ENCODE measurements at places on chromosomes 12 and 14.

DNA sequence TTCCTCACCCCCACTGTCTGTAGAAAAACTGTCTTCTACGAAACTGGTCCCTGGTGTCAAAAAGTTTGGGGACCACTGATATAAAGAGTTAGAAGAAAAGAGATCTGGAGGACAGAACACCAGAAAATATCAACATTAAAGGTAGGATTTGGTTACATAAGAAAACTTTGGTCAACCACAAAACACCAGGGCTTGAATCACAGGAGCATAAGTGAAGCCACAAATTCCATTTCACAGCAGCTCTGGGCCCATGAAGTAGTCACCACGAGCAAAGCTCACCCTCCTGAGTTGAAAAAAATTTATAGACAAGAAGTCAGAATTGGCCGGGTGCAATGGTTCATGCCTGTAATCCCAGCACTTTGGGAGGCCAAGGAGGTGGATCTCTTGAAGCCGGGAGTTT lies 19.4 kb downstream of the RALGAPA1 start:
- no peak for DNase-seq

- DNase-seq: peak; percentile 40
These were observed 62.4 kb downstream of the UBR7 start for GRCh38 chr14:93269341-93270068.

- DNase-seq: no peak
These were observed 115.2 kb upstream of the NCOR2 start for GRCh38 chr12:124682425-124683151.

- no peak for DNase-seq
These were observed 179.7 kb downstream of the PDZRN4 start for GRCh38 chr12:41367726-41368405.

DNA sequence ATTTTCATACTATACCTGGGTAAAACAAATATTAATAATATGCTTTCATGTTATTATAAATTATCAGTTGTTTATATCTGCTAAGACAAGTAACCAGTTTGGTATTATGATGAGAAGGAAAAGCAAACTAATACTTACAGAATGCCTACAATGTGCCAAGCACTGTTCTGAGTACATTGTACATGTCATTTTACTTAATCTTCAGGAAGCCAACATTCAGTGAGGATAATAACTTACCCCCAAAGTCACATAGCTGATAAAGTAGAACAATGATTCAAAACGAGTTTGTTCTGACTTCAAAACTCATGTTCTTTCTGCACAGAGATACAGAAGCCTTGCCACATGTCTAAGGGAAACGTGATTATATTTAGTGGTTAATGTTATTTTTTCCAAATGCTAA lies 89.0 kb upstream of the DIO2 start:
- DNase-seq: no peak

GRCh38 chr14:75783184-75783583 lies 122.1 kb downstream of the TTLL5 start:
- peak; percentile 56 for DNase-seq

DNA sequence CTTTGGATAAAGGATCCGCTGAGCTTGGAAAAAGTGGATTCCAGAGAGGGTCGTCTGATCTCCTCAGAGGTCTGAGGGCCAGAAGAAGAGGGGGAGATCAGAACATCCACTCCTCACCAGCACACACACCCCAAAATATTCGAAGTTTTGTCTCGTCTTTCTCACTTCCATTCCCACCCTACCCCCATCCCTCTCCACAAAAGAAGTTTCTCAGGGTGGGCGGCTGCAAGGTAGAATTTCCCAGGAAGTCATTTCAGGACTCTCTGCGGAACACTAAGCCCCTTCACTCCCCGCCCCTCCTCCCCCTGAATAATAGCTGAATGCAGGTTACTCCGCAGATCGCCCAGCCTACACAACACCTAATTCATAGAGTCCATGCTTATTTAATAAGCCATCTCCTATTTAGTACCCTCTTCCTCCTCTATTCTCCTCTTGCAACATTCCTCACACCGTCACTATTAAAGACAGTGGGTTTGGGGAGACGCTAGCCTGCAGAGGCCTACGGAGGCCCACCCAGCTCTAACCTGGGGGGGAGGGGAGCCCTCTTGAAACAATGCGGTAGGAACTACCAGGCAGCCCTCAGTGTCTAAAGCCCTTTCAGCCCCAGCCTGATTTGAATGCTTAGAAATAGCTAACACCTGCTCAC lies 649 bp upstream of the SALL2 start:
- DNase-seq: no peak

DNA sequence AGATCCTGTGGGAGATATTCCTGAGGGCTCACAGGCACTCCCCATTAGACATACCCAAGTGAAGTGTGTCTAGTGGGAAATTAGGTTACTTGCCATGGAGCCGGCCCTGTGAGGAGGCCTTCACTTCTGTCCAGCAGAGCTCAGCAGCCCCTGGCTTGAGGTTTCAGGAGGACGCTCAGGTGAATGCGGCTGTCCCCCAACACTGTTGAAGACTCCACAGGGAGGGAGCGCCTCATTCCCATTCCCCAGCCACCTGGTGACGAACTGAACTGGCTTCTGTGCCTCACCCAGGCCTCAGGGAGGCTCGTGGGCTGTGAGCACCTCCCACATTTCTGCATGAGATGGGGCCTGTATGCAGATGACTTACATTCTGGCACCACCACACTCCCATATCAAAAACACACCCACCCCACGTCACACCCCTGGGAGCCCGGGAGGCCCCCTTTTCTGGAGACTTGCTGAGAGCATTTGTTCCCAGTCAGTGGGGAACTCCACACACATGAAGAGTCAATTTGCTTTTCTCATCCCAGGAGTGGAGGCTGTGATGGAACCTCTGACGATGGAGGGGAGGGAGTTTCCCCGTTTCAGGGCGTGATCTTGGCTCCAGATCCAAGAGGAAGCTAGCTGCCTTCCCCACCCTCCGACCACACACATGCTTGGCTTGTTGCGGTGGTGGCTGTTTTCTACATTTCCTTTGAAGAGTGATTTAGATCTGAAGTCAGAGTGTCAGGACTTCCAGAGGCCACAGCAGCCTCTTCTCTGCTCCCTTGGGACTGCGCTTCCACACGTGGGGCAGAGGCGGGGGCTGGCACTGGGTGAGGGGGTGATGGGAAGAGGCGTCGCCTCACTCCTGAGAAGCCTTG lies 120.7 kb downstream of the ADGRD1 start:
- DNase-seq: peak; percentile 2

DNA sequence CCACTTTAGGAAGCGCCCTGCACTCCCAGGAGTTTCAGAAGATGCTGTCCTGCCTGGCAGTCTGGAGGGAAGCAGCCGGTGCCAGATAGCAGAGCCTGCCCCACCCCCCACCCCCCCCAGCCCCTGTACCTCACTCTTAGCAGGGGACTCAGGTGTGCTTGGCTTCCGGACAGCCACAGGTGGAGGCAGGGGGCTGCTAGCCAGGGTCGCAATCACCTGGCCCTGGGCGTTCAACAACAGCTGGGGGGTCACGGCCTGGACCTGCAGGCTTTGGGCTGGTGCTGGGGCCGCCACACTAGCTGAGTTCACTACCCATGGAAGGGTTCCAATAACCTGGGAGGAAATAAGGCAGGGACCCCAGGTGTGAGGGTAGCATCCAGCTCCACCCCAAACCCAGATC lies 22.0 kb downstream of the POU6F1 start:
- DNase-seq: no peak

- DNase-seq: no peak
These were observed 45.4 kb upstream of the PCED1B start for GRCh38 chr12:47033789-47034555.

DNA sequence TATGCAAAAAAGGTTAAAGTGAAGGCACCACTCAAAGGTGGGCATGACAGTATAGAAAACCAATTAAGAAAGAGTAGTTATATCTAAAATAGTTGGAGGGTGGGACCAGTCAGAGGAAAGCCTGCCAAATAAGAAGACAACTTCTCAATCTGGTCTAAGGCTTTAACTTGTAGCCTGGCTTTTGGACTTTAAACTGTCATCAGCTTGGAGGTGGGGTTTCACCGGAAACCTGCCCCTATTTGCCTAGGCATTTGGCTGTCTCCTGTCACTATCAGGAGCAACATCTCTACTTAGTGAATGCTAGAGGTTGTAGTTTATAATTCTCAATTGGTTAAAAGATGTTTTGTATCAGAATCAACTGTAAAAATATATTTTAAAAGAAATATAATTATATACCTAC lies 107.3 kb downstream of the SLCO1B3 start:
- no peak for DNase-seq

- no peak for DNase-seq
These were observed 192.1 kb downstream of the CPNE8 start for GRCh38 chr12:38713294-38713693.

GRCh38 chr14:92597906-92598905 lies 84.6 kb downstream of the RIN3 start:
- DNase-seq: no peak

All from adrenal gland (tissue), 19 donors.